ENCODE measurements at places on chromosomes 4 and X. TPM values are rescaled to one million over a fixed set of nuclear protein-coding genes. Genes with fewer than 3 reads are reported as not detected.

Gene VEGFD
- total RNA-seq = under 0.01 TPM

Gene SULT1B1
- total RNA-seq = 13.7 TPM

Gene UGT2B10
- not detected for total RNA-seq

Gene SASH3
- not detected for total RNA-seq

Gene NAT8L
- total RNA-seq = under 0.01 TPM

Gene FAM199X
- total RNA-seq = 8.0 TPM

Gene THAP6
- total RNA-seq = 8.9 TPM

Gene NR0B1
- not detected for total RNA-seq

Gene FUNDC2
- total RNA-seq = 59.9 TPM

Gene CTAG2
- total RNA-seq = not detected

Gene NXF3
- not detected for total RNA-seq

Gene GPM6B
- 0.38 TPM for total RNA-seq

Gene SCFD2
- total RNA-seq = 35.2 TPM

Gene STARD8
- total RNA-seq = 0.94 TPM

Gene GABRE
- 22.9 TPM for total RNA-seq

Gene TCEAL3
- 27.8 TPM for total RNA-seq

Gene ARHGAP36
- not detected for total RNA-seq

Gene AMER1
- total RNA-seq = 1.1 TPM

Gene TLR1
- total RNA-seq = 0.68 TPM

Gene INPP4B
- total RNA-seq = 20.2 TPM

Gene GPR173
- 4.2 TPM for total RNA-seq

Gene EXOC1L
- not detected for total RNA-seq

Gene F8A1
- total RNA-seq = 0.82 TPM
